ENCODE measurements at places on chromosomes 12 and 14. TPM values are rescaled to one million over a fixed set of nuclear protein-coding genes. Genes with fewer than 3 reads are reported as not detected.

The GPR132 gene
- polyA plus RNA-seq, result 38.6 TPM

The NOXRED1 gene
- polyA plus RNA-seq, result 0.61 TPM

The SLC6A13 gene
- polyA plus RNA-seq, result 0.54 TPM

The MANSC1 gene
- polyA plus RNA-seq, result 0.19 TPM

GRCh38 chr12:2489275-2489674 lies 305.5 kb upstream of the FKBP4 start:
- DNase-seq, result no peak

DNA sequence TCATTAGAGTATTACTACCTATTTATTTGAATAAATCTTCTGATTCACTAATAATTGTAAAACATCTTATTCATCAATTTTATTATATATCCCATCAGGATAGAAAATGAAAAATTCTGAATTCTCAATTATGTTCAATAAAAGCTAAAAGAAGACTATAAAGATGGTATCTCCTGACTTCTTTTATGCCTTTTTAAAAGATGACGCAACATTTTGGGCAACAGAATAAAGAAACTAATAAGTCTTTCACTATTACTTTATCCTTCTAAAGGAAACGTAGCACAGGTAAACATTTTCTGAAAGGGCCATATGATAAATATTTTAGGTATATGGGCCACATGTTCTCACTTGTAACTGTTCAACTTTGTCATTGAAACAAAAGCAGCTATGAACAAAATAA lies 10.1 kb upstream of the ATXN7L3B start:
- no peak for DNase-seq

DNA sequence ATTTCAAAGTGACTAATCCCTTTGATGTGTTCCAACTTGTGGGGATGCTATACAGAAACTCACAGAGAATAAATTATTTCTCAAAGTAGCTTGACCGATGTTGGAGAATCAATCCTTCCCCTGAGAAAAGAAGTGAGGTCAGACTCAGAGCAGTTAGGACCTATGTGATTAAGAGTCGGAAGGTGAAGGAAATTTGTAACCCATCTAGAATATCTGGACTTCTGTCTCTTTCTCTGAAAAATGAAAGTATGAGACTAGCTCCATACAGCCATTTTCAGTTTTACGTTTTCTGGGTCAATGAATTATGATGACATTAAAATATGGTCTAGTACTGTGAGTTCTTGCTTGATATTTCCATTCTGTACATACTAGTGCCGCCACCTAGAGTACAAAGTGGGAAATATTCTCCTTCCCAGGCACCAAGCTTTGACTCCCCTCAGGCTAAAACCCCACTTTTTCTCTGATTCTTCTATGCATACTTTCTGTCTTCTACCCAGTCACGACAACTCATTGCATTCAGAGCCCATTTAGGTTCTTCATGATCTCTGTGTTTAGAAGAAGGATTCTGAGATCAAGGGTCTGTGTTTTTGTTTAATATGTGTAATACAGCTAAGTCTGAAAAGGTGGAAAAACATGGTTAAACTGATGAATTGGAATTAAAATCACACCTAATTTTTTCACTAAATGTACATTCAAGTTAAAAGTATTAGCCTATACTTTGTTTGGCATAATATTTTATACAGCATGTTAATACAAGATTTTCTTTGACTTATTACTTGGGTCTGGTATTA lies 6.9 kb upstream of the NTS start:
- DNase-seq, result peak; percentile 19

GRCh38 chr14:101030586-101030985 lies 127.1 kb upstream of the RTL1 start:
- DNase-seq, result no peak

DNA sequence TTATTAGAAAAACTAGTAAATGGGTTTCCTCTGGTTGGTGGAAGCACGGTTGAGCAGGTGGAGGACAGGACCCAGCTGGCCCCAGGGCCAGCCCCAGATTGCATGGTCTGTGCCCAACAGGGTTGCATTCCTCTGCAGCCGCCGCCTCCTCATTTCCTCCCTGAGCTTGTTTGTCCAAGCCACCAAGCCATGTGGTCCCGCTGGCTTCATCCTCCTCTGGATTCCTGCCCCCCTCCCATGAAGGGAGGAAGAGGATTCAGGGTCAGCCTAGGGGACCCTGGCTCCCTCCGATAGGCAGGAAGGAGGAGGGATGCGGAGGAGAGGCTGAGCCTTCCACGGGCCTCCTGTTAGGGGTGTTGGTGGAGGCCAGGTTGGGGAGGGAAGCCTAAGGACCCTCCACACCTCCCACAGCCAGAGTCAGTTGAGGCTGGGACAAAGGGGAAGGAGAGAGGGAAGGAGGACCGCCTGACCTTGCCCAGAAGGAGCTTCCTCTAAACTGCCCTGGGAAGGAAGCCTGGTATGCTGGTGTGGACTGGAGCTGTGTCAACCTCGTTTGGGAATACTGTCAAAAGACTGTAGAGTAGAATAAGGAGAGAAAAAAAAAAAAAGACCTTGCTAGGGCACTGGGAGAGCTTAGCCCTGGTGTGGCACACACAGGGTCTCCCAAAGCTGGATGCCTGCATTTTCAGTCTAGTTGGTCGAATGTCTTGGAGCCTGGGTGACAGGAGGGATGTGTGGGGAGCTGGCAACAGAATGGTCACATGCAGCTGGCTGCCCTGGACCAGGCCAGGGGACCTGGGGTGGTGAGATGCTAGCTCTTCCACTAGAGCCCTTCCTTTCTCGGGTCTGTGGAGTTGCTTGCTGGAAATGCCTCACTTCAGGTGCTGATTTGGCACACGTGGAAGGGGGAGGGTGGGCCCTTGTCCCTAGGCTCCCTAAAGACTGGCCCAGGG lies 42.4 kb downstream of the PLEKHG3 start:
- DNase-seq, result no peak

GRCh38 chr12:26434299-26435068 lies 239.1 kb downstream of the SSPN start:
- peak; percentile 61 for DNase-seq

DNA sequence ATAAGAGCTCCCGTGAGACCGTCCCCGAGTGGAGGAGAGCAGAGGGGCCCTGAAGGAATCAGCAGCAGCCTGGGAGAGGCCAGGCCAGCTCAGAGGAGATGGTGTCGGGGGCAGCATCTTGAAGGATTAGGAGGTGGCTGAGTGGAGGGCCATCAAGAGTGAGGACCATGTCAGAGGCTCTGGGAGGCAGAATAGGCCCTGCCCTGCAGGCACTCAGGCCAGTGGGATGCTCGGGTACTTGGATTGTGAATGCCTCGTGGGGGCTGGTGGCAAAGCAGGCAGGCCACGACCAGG lies 47.7 kb downstream of the IL31 start:
- no peak for DNase-seq

DNA sequence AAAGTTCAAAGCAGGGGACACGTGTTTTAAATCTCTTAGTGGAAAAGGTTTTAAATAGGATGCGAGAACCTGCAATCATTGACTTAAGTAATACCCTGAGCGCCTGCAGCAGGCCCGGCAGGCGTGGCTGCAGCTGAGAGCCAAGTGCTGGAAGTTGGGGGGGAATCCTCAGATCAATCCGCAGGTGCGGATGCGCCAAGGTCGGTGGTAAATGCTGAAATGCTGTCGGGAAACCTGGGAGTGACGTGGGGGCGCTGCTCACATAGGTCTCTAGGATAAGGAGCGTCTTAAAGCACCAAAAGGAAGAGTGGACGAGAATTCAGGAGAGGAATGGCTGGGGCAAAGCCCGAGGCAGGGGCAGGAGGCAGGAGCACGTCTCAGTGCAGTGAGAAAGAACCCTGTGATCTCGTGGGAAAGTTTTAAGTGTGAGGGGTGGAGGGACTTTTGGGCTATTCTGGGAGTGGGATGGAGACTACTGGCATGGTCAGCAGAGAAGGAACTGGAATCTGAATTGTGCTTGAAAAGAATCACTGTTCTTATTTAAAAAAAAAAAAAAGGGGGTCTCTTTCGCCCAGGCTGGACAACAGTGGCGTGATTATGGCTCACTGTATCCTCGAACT lies 883 bp upstream of the CDCA4 start:
- no peak for DNase-seq

DNA sequence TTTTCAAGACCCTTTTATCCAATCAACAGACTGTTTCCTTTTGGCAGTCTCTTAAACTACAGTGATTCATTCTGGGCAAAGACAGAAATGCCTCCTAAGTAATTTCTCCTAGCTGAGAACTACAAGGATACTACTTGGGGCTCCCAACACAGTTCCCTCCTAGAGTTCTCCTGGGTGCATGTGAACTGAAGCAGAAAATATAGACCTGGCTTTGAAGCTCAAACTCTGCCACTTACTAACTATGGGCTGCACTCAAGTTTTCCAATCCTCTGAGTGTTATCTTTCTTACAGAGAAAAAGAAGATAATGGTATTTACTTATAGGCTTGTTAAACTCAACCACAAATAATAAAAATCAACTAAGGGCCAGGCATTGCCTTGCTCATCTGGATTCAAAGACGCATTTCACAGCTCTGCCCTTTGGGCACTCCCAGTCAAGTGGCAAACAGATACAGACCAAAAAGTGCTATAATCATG lies 97.6 kb downstream of the EFCAB11 start:
- DNase-seq, result no peak

GRCh38 chr14:33986804-33987203 lies 35.9 kb upstream of the EGLN3 start:
- DNase-seq, result no peak
